ENCODE measurements at places on chromosomes 16 and 17. TPM values are rescaled to one million over a fixed set of nuclear protein-coding genes. Genes with fewer than 3 reads are reported as not detected.

The WSCD1 gene
- total RNA-seq: 33.6 TPM

The SLC38A8 gene
- total RNA-seq: not detected

The SLC16A6 gene
- total RNA-seq: 0.33 TPM

The QPRT gene
- total RNA-seq: 107 TPM

The TNS4 gene
- 0.55 TPM for total RNA-seq

The SLC13A2 gene
- total RNA-seq: not detected

The MTSS2 gene
- total RNA-seq: 42.5 TPM

DNA sequence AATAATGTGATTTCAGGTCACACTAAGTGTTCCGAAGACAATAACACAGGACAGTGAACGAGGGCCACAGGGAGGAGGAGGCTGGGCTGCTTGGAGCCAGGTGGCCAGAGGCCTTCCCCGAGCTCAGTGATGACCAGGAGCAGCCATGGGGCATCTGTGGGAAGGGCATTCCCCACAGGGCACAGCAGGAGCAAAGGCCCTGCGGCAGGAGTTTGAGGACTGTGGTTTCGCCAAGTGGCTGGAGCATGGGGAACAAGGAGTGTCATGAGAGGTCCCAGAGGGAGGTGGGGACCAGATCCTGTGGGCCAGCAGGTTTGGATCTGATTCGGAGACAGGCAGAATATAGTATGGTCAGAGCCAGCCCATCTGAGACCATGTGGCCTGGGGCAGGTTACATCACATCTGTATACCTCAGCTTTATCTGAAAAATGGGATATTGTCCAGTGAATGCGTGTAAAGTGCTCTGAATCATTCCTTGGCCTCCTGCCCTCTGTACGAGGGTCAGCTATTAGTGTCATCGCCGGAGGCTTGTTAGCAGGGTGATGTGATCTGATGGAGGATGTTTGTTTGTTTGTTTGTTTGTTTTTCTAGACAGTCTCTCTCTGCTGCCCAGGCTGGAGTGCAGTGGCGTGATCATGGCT, 176.8 kb downstream of the KATNIP start:
- H3K4me1 ChIP-seq: no peaks in the 10 kb centered on the region
- no peaks in the 10 kb centered on the region for H3K27me3 ChIP-seq
- peaks cover 35% of the 10 kb centered on the region for H3K36me3 ChIP-seq
- DNase-seq: no peak
- no peak overlapping the region for H3K27ac ChIP-seq

DNA sequence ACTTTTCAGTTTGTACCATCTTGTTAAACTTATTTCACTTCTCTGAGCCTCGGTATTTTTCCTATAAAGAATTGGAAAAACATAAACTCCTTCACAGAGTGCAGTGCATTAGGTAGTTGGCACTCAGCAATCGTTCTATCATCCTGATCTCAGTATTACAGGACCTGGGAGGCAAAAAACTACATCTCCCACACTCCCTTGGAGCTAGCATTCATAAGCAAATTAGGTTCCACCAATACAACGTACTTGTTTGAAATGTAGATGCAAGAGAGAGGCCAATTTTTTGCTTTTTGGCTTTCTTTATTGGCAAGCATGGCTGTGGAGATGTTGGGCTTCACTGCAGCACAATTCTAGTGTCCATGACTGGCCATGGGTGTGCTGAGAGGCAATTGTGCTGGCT, 285.2 kb downstream of the CA10 start:
- H3K27me3 ChIP-seq: no peaks in the 10 kb centered on the region
- no peaks in the 10 kb centered on the region for H3K36me3 ChIP-seq
- no peak for DNase-seq

GRCh38 chr16:54049591-54050458, 236.8 kb downstream of the IRX3 start:
- peaks cover 33% of the 10 kb centered on the region for H3K4me1 ChIP-seq
- H3K27ac ChIP-seq: peak overlapping the region; percentile 87
- H3K27me3 ChIP-seq: no peaks in the 10 kb centered on the region
- H3K36me3 ChIP-seq: no peaks in the 10 kb centered on the region
- DNase-seq: peak; percentile 80

GRCh38 chr16:229731-230281, 557 bp upstream of the LUC7L start:
- no peak overlapping the region for H3K27ac ChIP-seq
- DNase-seq: no peak
- H3K27me3 ChIP-seq: no peaks in the 10 kb centered on the region
- peaks cover 36% of the 10 kb centered on the region for H3K36me3 ChIP-seq

- H3K36me3 ChIP-seq: no peaks in the 10 kb centered on the region
- H3K27me3 ChIP-seq: no peaks in the 10 kb centered on the region
- peak overlapping the region; percentile 61 for H3K4me3 ChIP-seq
- DNase-seq: peak; percentile 92
- no peak overlapping the region for H3K27ac ChIP-seq
Observed at GRCh38 chr17:1203111-1203966, 23.6 kb upstream of the ABR start.
